Left lung (tissue), 14 donors: ENCODE measurements at places on chromosomes 2 and 18. TPM values are rescaled to one million over a fixed set of nuclear protein-coding genes. Genes with fewer than 3 reads are reported as not detected.

The CPLX4 gene
- not detected for total RNA-seq

The MYOM1 gene
- 1.5 TPM for total RNA-seq

The TSPYL6 gene
- not detected for total RNA-seq

The IAH1 gene
- 46.3 TPM for total RNA-seq

The CENPA gene
- total RNA-seq = 0.99 TPM

The B4GALT6 gene
- total RNA-seq = 4.6 TPM

The ACTR1B gene
- total RNA-seq = 67.2 TPM

The TCF23 gene
- total RNA-seq = 0.08 TPM

The LRATD1 gene
- 3.3 TPM for total RNA-seq

The RAD51AP2 gene
- total RNA-seq = not detected

The LONRF2 gene
- total RNA-seq = 3.8 TPM

The EEF1B2 gene
- total RNA-seq = 396 TPM

The ONECUT2 gene
- total RNA-seq = 0.26 TPM

The LRRC30 gene
- not detected for total RNA-seq

DNA sequence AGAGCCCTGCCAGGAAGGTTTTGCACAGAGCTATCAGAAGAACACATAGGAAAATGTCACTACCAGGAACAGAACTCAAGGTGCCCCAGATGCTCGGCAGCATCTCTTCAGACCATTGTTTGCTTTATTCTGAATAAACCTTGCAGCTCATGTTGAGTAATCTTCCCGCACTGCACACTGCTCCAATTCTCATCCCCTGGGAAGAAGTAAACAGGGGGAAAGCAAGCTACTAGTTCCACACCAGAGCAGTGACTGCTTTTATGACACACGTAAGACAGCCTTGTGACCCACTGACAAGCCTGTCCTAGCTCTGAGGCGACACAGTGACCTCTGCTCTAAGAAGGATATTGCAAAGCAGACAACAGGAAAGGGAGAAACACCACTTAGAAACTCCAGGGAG is 44.2 kb downstream of the NRP2 start:
- H3K36me3 ChIP-seq = peaks cover 76% of the 10 kb centered on the region
- H3K4me3 ChIP-seq = no peak overlapping the region
- H3K27me3 ChIP-seq = no peaks in the 10 kb centered on the region
- DNase-seq = no peak

DNA sequence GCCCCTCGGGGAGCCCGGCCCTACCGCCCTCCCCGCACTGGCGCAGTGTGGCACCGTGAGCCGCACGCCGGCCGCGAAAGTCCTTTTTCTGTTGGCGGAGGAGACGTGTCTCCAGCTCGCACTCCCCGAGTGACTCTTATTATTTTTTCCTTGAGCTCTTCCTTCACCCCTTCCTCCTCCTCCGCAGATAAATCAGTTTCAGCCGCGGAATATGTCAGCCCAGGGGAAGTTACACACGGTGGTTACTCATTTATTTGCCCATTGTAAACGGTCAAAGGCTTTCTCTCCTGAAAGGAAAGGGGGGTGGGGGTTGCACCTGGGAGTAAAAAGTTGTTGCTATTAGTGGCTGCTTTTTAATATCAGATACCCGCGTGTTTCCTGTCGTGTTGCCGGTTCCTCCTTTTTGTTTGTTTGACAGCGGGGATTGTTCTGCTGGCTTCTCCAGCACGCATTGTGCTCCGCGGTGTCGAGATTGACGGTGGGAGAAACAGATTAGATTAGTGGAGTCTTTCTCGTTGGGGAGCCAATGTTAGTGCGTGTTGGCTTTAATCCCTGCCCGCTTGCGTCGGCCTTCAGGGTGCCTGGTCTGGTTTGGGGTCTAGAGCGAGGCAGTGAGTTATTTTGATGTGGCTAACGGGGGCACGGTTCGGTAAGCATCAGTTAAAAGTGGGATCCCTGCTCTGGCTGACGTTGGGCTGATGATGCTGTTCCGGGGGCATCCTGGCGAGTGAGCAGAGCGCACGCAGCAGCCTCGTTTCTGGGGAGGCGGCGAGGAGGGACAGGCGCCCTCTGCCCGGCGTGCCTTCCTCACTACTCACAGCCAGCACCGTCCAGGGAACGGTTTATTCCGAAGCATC is 1.6 kb downstream of the CRIM1 start:
- H3K4me3 ChIP-seq = peak overlapping the region; percentile 73
- H3K4me1 ChIP-seq = peaks cover 82% of the 10 kb centered on the region
- peak; percentile 37 for DNase-seq
- H3K27me3 ChIP-seq = no peaks in the 10 kb centered on the region
- no peaks in the 10 kb centered on the region for H3K36me3 ChIP-seq

GRCh38 chr2:226730481-226730880 is 69.1 kb downstream of the IRS1 start:
- H3K4me3 ChIP-seq = no peak overlapping the region
- no peaks in the 10 kb centered on the region for H3K4me1 ChIP-seq
- DNase-seq = no peak
- no peaks in the 10 kb centered on the region for H3K36me3 ChIP-seq

GRCh38 chr18:527146-527545 is 26.6 kb upstream of the COLEC12 start:
- no peak overlapping the region for H3K27ac ChIP-seq
- H3K4me3 ChIP-seq = no peak overlapping the region
- no peaks in the 10 kb centered on the region for H3K4me1 ChIP-seq

DNA sequence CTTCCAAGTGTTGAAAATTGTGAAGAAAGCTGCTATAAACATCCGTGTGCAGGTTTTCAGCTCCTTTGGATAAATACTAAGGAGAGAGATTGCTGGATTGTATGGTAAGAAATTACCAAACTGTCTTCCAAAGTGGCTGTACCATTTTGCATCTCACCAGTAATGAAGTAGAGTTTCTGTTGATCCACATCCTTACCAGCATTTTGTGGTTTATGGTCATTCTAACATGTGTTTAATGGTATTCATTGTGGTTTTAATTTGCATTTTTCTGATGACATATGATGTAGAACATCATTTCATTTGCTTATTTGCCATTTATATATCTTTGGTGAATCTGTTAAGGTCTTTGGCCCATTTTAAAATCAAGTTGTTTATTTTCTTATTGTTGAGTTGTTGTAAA is 260.7 kb downstream of the SPAG16 start:
- H3K36me3 ChIP-seq = no peaks in the 10 kb centered on the region
- H3K27ac ChIP-seq = no peak overlapping the region
- DNase-seq = no peak
- H3K4me1 ChIP-seq = no peaks in the 10 kb centered on the region
- H3K4me3 ChIP-seq = no peak overlapping the region

- no peak overlapping the region for H3K27ac ChIP-seq
- DNase-seq = no peak
- no peaks in the 10 kb centered on the region for H3K4me1 ChIP-seq
- no peaks in the 10 kb centered on the region for H3K36me3 ChIP-seq
- no peak overlapping the region for H3K4me3 ChIP-seq
Observed at GRCh38 chr18:10308154-10308553, 146.3 kb upstream of the APCDD1 start.

DNA sequence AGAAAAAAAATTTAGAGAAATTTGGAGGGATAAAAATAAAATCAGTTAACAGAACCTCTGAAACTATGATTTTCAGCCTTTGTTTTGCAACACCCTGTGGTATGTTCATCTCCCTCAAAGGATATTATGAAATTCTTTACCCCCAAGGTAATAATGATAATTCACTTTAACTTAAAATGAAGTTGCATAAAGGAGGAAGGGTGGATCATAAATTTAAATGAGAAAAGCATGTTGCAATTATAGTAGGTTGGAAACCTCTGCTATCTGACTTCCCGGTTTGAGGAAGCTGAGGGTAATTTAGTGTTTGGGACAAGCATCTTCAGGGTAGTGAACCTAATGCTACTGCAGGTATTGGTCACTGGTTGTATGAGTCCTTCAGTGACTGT is 102.9 kb downstream of the BABAM2 start:
- no peaks in the 10 kb centered on the region for H3K27me3 ChIP-seq
- no peak overlapping the region for H3K27ac ChIP-seq
- H3K36me3 ChIP-seq = peaks cover 5% of the 10 kb centered on the region
- no peak overlapping the region for H3K4me3 ChIP-seq
- peaks cover 25% of the 10 kb centered on the region for H3K4me1 ChIP-seq
- DNase-seq = no peak

GRCh38 chr2:144632809-144633208 is 112.9 kb upstream of the ZEB2 start:
- no peaks in the 10 kb centered on the region for H3K27me3 ChIP-seq
- H3K36me3 ChIP-seq = no peaks in the 10 kb centered on the region
- no peak overlapping the region for H3K27ac ChIP-seq
- H3K4me1 ChIP-seq = peaks cover 7% of the 10 kb centered on the region

- H3K27me3 ChIP-seq = no peaks in the 10 kb centered on the region
- H3K4me1 ChIP-seq = no peaks in the 10 kb centered on the region
- no peak overlapping the region for H3K27ac ChIP-seq
Observed at GRCh38 chr2:181378491-181378890, 78.7 kb upstream of the ITGA4 start.

DNA sequence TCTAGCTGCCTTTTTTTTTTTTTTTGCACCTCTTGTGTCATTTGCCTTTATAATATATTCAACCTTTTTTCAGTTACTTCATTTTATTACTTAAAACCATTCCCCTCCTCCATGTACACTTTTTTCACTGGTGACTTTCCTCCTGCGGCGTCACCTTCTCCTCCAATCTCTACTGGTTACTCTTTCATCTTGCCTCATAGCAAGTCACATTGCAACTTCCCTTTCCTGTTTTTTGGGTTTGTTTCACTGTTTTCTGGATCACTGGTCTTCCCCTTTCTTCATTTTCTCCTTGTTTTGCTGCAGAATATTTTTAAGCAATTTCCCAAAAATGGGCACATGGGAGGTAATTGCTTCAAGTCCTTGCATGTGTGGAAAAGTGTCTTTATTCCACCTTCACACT is 37.7 kb upstream of the GPR155 start:
- H3K27me3 ChIP-seq = no peaks in the 10 kb centered on the region
- H3K4me3 ChIP-seq = no peak overlapping the region
- H3K27ac ChIP-seq = no peak overlapping the region
- no peaks in the 10 kb centered on the region for H3K36me3 ChIP-seq
- peaks cover 31% of the 10 kb centered on the region for H3K4me1 ChIP-seq

DNA sequence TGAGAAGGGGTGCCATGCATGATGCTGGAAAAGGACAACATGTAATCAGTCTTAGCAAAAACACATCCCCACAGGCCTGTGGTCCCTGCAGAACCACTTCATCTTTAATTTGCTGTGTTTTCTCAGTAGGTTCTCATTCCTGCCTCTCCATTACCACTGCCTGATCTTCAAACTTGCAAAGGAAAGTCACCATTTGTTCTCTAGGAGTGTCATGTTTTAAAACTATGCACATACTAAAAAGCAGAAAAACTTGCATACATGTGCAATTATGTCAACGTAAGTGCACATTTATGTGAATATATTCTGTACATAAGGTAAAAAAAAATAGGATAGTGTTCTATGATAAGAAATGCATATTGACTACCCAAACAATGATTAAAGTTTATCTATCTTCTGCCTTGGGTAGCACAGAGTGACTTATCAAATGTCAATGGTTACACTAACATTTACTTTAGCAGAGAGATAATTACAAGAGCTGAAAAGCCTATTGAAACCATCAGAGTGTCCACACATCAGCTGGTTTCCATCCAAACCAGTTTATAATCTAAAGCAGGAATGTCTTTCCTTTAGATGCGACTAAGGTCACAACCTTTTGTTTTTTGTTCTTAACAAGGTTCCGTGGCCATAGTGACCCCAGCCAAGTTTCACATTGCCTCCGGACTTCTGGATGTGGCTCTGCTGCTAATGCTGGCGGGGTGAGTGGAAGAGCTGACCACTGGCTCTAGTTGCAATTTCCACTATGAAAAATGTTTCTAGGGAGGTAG is 58.7 kb upstream of the RMDN2 start:
- no peak overlapping the region for H3K27ac ChIP-seq
- H3K4me3 ChIP-seq = no peak overlapping the region
- peak; percentile 32 for DNase-seq
- no peaks in the 10 kb centered on the region for H3K27me3 ChIP-seq
- no peaks in the 10 kb centered on the region for H3K36me3 ChIP-seq
- peaks cover 3% of the 10 kb centered on the region for H3K4me1 ChIP-seq

- H3K27me3 ChIP-seq = no peaks in the 10 kb centered on the region
- H3K27ac ChIP-seq = no peak overlapping the region
- no peaks in the 10 kb centered on the region for H3K36me3 ChIP-seq
- DNase-seq = no peak
Observed at GRCh38 chr18:1383465-1383864, 478.8 kb downstream of the ADCYAP1 start.

GRCh38 chr2:62409442-62409841 is 96.6 kb downstream of the TMEM17 start:
- H3K36me3 ChIP-seq = no peaks in the 10 kb centered on the region
- H3K4me1 ChIP-seq = peaks cover 12% of the 10 kb centered on the region
- no peak overlapping the region for H3K4me3 ChIP-seq
- no peak for DNase-seq

DNA sequence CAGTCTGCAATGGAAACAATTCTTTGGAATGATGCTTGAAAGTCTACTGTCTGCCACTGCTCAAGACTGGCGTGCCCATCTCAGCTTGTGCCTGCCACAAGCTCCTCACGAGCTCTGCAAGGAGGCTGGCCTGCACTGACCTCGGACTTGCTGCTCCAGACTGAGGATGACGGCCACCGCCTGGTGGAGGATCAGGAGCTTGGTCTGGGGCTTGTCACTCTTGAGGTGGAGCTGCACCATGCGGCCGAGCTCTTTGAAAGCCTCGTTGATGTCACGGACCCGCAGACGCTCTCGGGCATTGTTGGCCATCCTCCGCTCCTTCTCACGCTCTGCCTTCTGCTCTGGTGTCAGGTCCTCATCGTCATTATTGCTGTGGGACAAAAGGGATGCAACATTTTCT is 269.4 kb upstream of the CCDC68 start:
- DNase-seq = peak; percentile 60
- H3K27me3 ChIP-seq = no peaks in the 10 kb centered on the region
- no peaks in the 10 kb centered on the region for H3K4me1 ChIP-seq

DNA sequence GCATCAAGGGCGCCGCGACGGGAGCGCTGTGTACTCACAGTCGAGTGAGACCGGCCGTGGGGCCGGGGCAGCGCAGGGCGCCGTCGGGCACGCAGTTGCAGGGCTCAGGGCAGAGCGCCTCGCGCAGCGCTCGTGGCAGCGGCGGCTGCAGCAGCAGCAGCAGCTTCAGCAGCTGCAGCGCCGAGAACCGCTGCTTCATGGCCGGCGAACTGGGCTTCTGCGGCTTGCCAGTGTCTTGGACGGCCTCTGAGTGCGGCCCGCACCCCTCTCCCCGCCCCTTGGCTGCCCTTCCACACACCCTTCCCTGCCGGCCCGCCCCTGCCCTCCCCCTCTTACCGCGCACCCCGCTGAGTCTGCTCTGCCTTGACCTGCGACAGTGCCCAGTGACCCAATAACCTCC is at the start of gene LHCGR:
LHCGR (minus strand) TSS at position 252 of the 400 bp plus-strand sequence; CDS start at position 199, 53 bp downstream.
- H3K36me3 ChIP-seq = no peaks in the 10 kb centered on the region
- no peak within 1 kb of the TSS for H3K4me3 ChIP-seq
- H3K27me3 ChIP-seq = peaks cover 31% of the 10 kb centered on the region
- no peak within 1 kb of the TSS for H3K27ac ChIP-seq
- DNase-seq = peak; percentile 17
- H3K4me1 ChIP-seq = no peaks in the 10 kb centered on the region

GRCh38 chr2:205683502-205684367 is 1.4 kb downstream of the NRP2 start:
- peak overlapping the region; percentile 75 for H3K4me3 ChIP-seq
- DNase-seq = no peak
- H3K27ac ChIP-seq = peak overlapping the region; percentile 90
- H3K36me3 ChIP-seq = no peaks in the 10 kb centered on the region
- peaks cover 78% of the 10 kb centered on the region for H3K27me3 ChIP-seq
- peaks cover 58% of the 10 kb centered on the region for H3K4me1 ChIP-seq
